GM13977 (cell line): ENCODE measurements at places on chromosomes 16 and 17.

GRCh38 chr16:53740933-53741531 lies 37.1 kb downstream of the FTO start:
- DNase-seq = no peak

- no peak for DNase-seq
Measured at GRCh38 chr17:39205112-39205526, 5.0 kb downstream of the RPL19 start.

DNA sequence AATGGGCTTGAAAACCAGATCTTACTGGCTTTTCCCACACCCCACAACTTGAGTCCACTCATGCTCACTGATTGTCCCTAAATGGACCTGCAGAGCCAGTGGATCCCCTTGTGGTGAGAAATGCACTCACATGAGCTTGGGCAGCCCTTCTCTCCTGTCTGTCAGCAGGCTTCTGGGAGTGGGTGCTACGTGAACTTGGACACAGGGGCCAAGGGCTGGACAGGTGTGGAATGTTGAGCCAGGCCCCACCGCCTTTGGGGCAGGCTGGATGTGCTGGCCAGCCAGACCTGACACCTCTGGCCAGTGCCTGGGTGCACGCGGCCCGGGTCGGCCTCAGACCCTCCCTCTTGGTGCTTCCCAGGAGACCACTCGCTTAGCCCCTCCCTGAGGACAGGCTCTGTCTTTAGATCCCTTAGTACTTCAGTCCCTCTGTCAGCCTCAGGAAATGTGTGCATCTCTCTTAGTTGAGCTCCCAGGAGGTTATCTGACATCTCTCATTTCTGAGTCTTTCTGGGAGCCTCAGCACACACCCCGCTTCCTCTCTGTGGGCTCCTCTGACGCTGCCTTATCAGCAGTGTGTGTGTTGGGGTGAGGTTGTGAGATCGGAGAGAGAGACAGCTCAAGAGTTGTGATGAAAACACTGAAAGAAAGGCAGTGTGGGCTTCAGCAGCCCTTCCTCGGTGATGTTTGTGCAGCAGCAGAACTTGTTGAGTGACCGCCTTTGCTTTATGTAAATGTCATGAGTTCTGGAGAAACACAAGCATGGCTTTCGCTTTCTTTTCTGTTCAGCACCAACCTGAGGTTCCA lies 117.0 kb downstream of the RAB11FIP4 start:
- peak; percentile 71 for DNase-seq

DNA sequence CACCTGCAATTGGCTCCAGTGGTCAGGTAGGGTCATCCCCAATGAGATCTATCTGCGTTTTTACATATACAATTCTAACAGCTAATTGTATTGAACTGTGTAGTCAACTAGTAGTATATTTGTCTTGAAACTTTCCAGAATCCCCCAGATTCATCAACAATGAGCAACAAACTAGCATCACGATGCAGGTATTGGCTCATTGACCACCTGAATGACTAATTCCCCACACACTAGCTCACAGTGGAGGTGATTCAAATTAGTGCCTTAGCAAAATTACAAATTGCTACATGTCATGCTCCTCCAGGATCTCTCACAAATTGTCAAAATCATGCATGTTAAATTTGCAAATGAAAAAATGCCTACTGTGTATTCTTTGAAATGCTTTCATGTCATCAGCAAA lies 62.8 kb upstream of the MPHOSPH6 start:
- no peak for DNase-seq

- DNase-seq = no peak
Measured at GRCh38 chr16:47578573-47578972, 117.4 kb downstream of the PHKB start.

DNA sequence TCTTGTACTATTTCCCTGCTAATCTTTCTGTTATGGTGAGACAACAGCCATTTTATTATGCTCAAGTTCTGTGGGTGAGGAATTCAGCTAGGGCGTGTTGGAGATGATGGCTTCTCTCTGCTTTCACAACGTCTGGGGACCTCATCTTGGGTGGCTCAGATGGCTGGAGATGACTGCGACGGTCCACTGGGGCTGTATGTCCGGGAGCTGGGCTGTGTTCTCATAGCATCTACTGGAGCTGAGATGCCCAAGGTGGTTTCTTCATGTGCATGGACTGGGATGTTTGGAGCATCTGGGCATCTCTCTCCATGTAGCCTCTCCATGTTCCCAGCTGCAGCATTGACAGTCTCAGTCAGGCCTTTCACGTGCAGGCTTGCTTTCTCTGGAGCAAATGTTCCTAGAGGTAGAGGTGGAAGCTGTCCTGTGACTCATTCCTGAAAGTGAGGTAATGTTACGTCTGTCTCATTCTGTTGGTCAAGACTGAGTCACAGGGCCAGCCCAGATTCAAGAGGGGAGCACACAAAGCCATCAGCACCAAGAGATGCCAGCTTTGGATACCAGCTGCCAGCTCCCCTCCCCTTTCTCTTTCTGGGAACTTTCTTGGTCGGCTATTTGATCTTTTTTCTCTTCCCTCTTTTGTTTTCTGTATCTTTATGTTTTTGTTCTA lies 96.2 kb downstream of the RAP1GAP2 start:
- no peak for DNase-seq

DNA sequence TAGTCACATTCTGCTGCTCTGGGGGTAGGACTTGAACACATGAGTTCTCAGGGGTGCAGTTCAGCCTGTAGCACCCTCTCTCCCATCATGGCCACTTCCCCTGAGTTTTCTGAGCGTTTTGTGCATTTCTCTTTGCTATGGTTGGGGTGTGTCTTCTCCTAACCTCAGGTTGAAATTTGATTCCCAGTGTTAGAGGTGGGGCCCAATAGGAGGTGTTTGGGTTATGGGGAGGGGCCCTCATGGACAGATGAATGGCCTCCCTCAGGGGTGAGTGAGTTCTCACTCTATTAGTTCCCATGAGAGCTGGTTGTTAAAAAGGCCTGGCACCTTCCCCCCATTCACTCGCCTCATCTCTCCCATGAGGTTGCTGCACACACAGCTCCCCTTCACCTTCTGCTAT lies 101.1 kb downstream of the FOXL1 start:
- no peak for DNase-seq
